ENCODE measurements at places on chromosomes 5 and 9.

- no peak for DNase-seq
These were observed 67.1 kb downstream of the EPB41L4B start for GRCh38 chr9:109253637-109254284.

DNA sequence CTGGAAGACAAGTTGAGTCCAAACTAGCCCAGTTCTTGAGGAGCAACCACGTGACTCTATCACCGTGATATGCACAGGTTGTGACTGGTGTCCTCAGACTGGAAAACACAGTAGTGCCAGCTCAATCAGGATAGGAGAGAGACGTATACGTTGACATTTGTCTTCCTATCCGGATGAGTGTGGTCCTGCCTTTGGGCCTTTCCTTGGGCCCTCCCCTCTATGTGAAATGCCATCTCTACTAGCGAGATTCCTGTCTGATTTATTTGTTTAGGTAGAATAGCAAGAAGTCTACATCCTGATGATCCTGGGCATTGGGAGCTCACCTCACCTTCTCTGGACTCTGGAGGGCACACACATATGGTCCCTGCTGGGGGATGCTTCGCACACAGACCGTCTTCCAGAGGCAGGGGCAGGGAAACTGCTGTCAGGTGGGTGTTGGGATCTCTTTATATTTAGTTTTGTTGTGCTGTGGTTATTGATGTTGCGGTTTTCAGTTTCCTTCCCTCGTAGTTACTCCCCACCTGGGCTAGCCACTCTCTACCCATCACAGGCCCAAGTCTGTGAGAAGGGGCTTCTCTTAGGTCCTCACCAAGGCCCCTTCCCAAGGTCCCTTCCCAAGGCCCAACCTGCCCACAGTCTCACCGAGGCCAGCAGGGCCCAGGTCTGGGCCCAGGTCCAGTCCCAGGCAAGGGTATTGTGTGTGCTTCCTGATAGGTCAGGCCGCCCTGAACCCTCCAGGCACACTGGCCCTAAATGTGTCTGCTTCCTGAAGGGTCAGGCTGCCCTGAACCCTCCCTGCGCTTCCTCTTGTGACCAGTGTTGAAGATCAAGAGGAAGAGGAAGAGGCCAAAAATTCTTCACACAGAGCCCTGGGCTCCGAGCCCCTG, 19.0 kb upstream of the SPINK4 start:
- DNase-seq: no peak

DNA sequence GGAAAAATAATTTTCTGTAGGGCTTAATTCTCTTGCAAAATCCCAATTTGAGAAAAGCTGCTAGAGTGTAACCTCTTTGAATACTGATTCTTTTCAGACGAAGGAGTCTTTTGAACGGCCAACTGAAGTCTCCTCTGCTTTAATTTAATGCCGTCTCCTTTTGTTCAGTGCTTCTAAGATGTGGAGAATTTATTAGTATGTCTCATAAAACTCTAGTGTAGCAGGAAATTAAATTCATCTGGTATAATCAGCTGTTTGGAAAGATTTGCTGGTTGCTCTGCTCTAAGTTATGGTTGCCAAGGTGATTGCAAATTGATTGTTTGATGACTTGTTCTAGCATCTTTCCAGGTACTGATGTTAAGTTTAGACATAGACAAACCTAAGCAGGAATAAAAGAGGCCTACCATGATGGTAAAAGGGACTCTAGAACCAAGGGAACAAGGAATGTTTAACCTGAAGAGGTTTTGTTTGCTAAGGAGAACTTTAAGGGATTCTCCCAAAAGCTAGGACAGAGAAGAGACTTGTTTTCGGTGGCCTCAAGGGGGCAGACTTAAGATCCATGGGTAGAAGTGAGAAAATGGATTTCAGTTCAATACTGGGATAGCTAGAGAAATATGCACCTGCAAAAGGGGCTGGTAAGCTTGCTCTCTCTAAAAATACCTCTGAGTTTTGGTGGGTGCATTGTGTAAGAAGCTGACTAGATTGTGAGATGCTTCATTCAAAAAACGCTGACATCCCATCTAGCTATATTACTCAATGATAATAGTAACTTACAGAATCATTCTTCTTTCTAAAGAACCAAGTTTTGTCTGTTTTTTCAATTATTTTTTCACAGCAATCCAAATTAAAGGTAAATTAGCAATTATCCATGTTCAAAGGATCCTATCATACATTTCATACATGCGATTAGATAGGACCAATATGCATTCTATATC, 5.7 kb upstream of the ADRB2 start:
- DNase-seq: no peak

DNA sequence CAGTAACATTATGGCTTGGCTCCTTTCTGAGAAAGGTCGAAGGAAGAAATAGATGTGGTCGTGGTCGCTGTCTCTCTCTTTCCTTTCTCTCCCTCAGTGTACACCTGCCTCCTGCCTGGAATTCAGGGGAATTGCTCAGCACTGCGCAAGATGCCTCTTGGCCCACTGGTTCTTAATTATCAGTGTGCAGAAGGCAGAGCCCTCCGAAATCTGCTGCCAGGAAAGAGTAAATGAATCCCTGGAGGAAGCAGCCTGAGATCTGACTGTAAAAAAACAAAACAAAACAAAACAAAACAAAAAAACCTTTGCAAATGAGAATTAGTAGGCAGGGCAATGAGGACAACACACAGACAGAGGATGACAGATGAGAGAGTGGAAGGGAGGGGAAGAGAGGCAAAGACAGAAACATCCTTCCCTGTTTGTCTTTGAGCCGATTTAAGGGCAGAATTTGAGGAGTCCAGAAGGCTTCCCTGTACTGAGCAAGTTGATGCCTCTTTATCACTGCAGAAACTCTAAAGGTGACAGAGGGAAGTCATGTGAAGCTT, 113.8 kb upstream of the PUM3 start:
- no peak for DNase-seq

GRCh38 chr5:10935536-10935935, 174.5 kb upstream of the DAP start:
- DNase-seq: no peak

GRCh38 chr5:176446884-176447590, 1.1 kb upstream of the FAF2 start:
- DNase-seq: no peak

- DNase-seq: no peak
These were observed 169.1 kb upstream of the PIK3R1 start for GRCh38 chr5:68046445-68046844.

DNA sequence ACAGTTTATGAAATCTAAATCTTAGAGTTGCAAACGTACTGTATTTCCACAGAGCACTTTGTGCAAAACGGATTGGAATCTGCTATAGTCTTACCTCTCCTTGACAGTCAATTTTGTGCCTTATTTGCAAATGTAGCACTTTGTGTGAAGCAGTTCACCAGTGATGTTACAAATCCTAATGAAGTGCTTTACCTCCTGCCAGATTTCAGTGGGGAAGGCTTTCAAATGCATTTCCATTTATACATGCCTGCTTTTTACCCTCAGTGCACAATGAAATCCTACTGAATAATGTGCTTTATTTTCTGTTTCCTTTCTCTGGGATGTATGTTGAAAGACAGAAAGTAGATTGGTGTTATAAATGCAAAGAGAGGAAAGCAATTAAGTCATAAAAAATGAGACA, 2141.6 kb upstream of the C9orf72 start:
- DNase-seq: no peak

DNA sequence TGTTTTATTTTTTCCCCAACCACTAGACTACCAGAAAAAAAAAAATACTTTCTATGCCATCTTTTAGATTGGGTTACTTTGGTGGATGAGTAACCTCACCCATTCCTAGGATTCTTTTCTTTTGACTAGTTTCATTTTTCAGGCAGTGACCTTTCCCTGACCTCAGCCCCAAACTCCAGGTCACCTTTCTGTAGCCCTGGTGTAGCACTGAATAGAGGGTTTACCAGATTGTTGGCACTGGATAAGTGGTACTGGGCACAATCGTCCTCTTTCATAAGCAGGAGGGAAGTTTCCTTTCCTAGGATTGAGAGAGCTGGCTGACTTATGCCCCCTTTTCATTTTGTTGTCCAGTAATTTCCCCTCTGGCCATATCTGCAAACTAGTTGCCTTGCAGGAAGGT, 169.4 kb upstream of the TMEM161B start:
- DNase-seq: no peak

DNA sequence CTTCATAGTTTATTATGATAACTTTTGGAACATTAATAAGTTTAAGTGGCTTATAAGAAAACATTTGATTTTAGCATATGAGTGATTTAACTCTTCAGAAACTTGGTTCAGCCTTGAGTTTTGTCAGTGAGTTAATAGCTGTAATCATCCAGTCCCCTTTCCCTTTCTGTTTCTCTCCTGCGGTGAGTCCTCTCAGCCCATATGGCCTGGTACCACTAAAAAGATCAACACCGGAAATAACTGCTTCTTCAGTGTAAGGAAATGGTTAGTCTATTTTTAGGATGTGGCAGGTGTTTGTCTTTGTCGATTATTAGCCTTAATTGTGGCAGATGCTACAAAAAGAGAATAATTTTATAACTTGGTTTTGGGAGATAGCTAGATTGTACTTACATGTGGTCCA, 120.2 kb upstream of the GRHPR start:
- no peak for DNase-seq

GRCh38 chr9:102700936-102701335, 294.2 kb upstream of the CYLC2 start:
- DNase-seq: no peak

GRCh38 chr9:110465190-110465589, 114.4 kb downstream of the SVEP1 start:
- DNase-seq: no peak

DNA sequence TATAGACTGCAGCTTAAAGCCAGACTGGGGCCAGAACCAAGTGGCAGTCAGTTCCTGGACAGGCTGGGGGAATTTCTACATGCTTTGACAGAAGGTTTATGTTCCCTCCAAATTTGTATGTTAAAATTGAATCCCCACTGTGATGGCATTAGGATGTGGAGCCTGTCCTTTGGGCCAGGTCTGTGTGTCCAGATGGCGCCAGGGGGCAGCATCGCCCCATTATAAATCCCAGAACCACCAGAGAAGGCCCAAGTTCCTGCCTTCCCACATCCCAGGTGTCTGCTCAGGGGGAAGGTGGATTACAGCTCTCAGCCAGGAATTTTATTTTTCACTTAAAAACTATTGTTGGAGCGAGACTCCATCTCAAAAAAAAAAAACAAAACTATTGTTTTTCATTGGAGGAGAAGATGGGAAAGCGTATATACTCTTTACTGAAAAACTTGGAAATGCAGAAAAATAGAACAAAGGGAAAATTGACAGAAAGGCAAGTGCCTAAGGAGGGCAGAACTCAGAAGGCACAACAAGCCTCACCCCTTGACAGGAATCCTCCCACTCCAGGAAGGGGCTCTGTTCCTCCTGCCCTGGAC, 5.0 kb downstream of the IL3 start:
- no peak for DNase-seq

- DNase-seq: no peak
These were observed 54.3 kb upstream of the RGS7BP start for GRCh38 chr5:64451551-64451950.

GRCh38 chr5:175021321-175021720, 296.9 kb downstream of the MSX2 start:
- no peak for DNase-seq

DNA sequence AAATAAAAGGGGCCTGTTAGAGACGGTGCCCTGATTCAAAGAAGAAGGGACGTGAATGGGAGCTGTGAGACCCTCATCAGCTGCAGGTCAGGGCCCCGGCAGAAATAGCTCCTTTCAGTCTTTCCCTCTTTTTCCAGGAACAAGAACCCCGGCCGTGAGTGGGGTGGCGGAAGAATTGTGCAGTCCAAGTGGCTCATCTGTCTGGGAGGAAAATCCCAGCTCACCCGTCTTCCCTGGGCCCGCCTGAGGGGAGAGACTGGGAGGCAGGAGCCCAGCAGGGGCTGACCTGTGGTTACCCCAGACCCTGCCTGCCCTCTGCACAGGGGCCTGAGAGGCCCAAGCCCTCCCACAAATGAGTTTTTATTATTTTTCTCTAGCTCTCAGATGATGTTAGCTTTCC, 24.8 kb upstream of the CSF1R start:
- no peak for DNase-seq

All from activated CD8-positive, alpha-beta memory T cell treated with anti-CD3 and anti-CD28 coated beads for 1 hour (primary cell).